ENCODE measurements at places on chromosomes 3 and 15. TPM values are rescaled to one million over a fixed set of nuclear protein-coding genes. Genes with fewer than 3 reads are reported as not detected.

DNA sequence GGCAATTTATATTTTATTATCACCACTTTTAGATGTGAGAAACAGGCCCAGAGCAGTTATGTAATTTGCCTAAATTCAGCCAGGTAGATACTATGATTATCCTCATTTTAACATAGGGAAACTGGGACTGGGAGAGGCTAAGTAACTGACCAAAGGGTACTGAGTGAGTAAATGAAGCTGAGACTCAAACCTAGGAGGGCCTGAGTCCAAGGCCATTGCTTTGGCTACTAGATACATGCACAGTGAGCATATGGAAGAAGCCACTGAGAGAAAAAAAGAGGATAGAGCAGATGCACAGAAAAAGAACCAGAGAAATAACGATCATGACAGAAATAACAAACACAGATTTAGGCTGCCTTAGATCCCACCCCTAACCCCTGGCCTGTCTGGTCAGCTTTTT lies 33.6 kb downstream of the USF3 start:
- no peak overlapping the region for H3K4me3 ChIP-seq
- H3K36me3 ChIP-seq, result peaks cover 41% of the 10 kb centered on the region
- peaks cover 59% of the 10 kb centered on the region for H3K4me1 ChIP-seq
- H3K27me3 ChIP-seq, result no peaks in the 10 kb centered on the region
- DNase-seq, result no peak

GRCh38 chr3:14539384-14539741 lies 779 bp downstream of the GRIP2 start:
- H3K4me1 ChIP-seq, result peaks cover 74% of the 10 kb centered on the region
- H3K27ac ChIP-seq, result peak overlapping the region; percentile 97
- no peaks in the 10 kb centered on the region for H3K36me3 ChIP-seq
- no peak for DNase-seq
- H3K4me3 ChIP-seq, result peak overlapping the region; percentile 55
- no peaks in the 10 kb centered on the region for H3K27me3 ChIP-seq

- no peak for DNase-seq
- no peak overlapping the region for H3K27ac ChIP-seq
- no peak overlapping the region for H3K4me3 ChIP-seq
- no peaks in the 10 kb centered on the region for H3K36me3 ChIP-seq
- H3K27me3 ChIP-seq, result no peaks in the 10 kb centered on the region
- no peaks in the 10 kb centered on the region for H3K4me1 ChIP-seq
Measured at GRCh38 chr15:77607894-77608261, 24.8 kb downstream of the LINGO1 start.

GORASP1 gene
- total RNA-seq, result 40.5 TPM

SLC9A9 gene
- 3.8 TPM for total RNA-seq

ALPK3 gene
- total RNA-seq, result 131 TPM
